Esophagus mucosa (tissue), 1 donor: ENCODE measurements at places on chromosomes 6 and 20.

- ATAC-seq, result no peak
Measured at GRCh38 chr6:22350109-22350508, 53.3 kb upstream of the PRL start.

GRCh38 chr6:158092806-158093205 lies 75.3 kb downstream of the SERAC1 start:
- no peak for ATAC-seq

GRCh38 chr6:3803627-3804468 lies 45.3 kb upstream of the FAM50B start:
- peak; percentile 91 for ATAC-seq

DNA sequence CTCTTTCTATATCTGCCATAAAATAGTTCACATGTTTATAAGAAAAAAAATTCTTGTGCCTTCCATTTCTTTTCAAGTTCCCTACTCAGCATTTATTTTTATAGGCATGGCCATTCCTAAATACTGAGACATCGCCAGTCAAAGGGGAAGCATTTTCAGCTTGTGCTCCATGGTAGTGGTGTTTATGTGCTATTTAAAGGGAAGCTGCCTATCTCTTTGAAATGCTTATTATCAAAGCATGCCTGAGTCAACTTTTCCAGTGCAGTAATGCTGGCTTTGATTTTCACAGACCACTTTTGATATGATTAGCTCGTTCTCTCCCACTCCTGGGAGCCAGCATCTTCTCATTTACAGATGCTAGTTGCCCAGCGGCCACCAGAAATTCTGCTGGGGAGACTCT lies 124.1 kb upstream of the RIN2 start:
- no peak for ATAC-seq
